SK-N-SH (cell line): ENCODE measurements at places on chromosomes 11 and 22. TPM values are rescaled to one million over a fixed set of nuclear protein-coding genes. Genes with fewer than 3 reads are reported as not detected.

CRY2 gene
- polyA plus RNA-seq: 6.7 and 9.1 TPM in 2 replicates

DNA sequence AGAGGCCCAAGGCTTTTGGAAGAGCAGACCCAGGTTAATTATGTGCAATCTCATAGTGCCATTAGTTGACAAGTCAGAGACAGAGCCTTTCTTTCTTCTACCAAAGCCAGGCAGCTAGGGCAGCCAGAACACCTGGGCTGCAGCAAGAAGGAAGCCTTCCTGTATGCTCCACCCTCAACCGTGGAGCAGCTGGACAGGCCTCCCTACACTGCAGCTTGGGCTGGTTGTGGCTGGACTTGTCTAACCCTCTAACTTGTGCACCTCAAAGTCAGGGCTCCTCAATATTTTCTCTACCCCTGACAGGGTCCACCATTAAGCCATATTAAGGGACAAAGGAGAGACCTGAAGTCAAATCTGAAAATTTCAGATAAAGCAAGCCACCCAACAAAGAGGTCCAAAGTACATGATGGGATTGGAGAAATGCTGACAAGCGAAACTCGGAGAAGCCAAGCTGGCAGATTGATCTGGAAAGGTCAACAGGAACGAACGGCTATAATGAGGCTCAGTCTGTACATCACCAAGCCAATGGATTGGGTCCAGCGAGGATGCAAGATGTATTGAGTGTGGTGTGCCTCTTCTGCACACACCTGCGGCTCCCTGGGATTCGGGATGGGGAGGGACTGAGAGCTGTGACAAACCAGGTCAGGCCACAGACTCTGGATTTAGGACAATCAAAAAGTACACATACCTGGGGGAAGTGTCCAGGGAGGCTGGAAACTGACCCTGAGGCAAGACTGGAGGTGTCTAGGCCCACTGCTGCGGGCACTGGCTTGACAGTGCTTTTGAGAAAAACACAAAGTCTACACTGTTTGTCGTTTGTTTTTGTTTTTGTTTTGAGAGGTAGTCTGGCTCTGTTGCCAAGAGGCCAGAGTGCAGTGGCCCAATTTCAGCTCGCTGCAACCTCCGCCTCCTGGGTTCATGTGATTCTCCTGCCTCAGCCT is 11.7 kb upstream of the SLC43A3 start:
- H3K36me3 ChIP-seq: no peaks in the 10 kb centered on the region
- no peak for DNase-seq
- H3K4me3 ChIP-seq: no peak overlapping the region
- H3K27ac ChIP-seq: no peak overlapping the region

DNA sequence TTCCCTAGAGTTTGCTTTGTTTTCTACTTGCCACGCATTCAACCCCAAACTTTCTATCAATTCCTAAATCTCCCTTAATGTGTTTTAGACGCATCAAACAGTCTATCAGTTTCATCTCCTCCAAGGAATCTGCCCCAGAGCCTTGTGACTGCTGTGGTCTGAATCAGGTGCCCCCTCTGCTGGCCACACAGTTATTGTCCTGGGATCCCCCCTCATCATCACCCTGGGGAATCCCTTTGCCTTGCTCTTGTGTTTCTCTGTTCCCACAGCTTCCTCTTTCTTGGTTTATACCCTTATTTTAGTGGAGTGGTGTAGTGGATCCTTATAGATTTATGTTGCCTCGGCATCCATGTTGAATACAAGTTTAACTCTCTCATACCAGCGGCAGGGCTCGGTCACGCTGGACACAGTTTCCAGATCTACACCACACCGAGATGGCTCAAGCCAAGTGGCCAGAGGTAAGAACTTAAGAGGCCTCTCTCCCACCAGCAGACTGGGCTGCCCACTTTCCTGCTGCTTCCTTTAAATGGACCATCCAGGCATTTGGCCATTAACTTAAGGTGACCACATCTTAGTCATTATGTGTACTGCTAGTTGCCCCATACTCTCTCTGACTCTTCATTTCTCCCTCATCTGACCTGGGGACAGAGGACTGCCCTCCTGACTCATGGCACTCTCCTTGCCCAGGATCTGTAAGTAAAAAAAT is 8.2 kb downstream of the UPB1 start:
- no peaks in the 10 kb centered on the region for H3K36me3 ChIP-seq
- H3K27me3 ChIP-seq: no peaks in the 10 kb centered on the region
- no peak overlapping the region for H3K4me3 ChIP-seq
- H3K27ac ChIP-seq: no peak overlapping the region

- H3K27me3 ChIP-seq: peaks cover 4% of the 10 kb centered on the region; the same call in 1 of the 2 replicates
- DNase-seq: peak; percentile 68
- no peak overlapping the region for H3K4me3 ChIP-seq
- H3K36me3 ChIP-seq: no peaks in the 10 kb centered on the region
- no peaks in the 10 kb centered on the region for H3K4me1 ChIP-seq
Observed at GRCh38 chr11:44658506-44658850, 68.3 kb upstream of the TSPAN18 start.

RTN4R gene
- 0.23 and 0.39 TPM in 2 replicates for polyA plus RNA-seq

IGLL1 gene
- polyA plus RNA-seq: not detected in 2 replicates

- peaks cover 7% of the 10 kb centered on the region; the same call in 1 of the 2 replicates for H3K27me3 ChIP-seq
- no peaks in the 10 kb centered on the region for H3K36me3 ChIP-seq
- H3K4me3 ChIP-seq: no peak overlapping the region
- no peak overlapping the region for H3K27ac ChIP-seq
Observed at GRCh38 chr11:93545566-93545965, 2.4 kb upstream of the SMCO4 start.

OR9G4 gene
- not detected in 2 replicates for polyA plus RNA-seq

DNA sequence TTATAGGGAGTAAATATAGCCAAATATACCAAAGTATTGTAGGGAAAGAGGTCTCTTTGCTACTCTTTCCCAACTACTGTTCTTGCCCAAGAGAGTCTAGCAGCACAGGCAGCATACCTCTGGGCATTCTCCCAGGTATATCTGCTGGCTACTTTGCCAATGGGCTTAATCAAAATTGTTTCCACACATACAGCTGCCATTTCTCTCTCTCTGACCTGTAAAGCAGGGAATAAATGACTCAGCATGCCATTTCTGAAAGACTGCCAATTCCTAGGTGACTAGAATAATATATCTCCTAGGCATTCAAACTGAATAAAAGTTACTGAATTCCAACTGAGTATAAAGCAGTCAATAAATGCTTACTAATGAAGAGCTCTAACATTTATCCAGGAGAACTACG is 44.6 kb downstream of the RDX start:
- H3K36me3 ChIP-seq: peaks cover 31% of the 10 kb centered on the region
- DNase-seq: no peak
- H3K4me1 ChIP-seq: peaks cover 2% of the 10 kb centered on the region

APOBEC3B gene
- not detected in 2 replicates for polyA plus RNA-seq

MUC2 gene
- not detected in 2 replicates for polyA plus RNA-seq

GRCh38 chr11:14905104-14906033 is 13.3 kb upstream of the CYP2R1 start:
- no peaks in the 10 kb centered on the region for H3K36me3 ChIP-seq
- peaks cover 3% of the 10 kb centered on the region for H3K4me1 ChIP-seq
- DNase-seq: peak; percentile 27
- no peaks in the 10 kb centered on the region; the same call in 1 of the 2 replicates for H3K27me3 ChIP-seq

DNA sequence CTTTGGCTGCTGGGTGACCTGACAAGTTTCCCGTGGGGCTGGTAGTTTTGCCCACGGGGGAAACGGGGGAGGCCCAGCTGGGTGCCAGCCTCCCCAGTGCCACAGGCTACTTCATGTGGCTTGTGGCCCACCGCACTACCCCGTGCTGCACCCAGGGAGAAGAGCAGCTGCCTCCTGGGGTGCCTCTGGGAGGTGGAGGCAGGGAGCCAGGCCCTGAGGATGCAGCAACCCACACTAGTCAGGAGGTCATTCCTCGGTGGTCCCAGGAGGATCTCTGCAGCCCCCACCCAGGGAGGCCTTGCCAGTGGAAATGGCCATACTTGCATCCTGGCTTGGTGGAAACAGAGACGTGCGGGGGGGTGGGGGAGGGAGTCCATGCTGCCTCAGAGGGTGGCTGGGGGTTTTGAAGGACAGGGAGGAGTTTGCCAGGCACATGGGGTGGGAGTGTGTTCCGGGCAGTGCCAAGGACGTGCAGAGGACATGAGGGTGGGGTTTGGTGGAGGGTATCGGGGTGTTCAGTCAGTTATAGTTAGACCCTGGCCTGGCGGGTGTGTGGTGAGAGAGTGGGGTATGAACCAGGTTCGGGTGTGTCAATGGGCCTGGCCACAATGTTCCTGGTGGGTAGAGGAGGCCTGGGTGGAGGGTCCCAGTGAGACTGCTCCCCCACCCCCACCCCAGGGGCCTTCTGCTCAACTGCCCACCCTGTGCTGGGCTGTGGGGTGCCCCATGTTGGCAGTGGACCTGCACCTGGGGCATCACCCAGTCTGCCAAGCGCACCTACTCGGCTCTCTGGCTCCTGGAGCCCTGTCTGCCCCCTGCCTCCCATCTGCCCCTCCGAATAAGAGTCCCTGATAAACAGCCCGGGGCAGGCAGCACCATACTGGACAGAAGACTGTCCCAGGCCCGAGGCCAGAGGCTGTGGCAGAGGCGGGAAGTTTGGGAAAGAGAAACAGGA is 3.8 kb downstream of the PIM3 start:
- peaks cover 5% of the 10 kb centered on the region for H3K36me3 ChIP-seq
- H3K4me1 ChIP-seq: peaks cover 41% of the 10 kb centered on the region; the same call in 1 of the 2 replicates
- H3K27me3 ChIP-seq: no peaks in the 10 kb centered on the region
- no peak overlapping the region for H3K4me3 ChIP-seq
- no peak overlapping the region for H3K27ac ChIP-seq

DNA sequence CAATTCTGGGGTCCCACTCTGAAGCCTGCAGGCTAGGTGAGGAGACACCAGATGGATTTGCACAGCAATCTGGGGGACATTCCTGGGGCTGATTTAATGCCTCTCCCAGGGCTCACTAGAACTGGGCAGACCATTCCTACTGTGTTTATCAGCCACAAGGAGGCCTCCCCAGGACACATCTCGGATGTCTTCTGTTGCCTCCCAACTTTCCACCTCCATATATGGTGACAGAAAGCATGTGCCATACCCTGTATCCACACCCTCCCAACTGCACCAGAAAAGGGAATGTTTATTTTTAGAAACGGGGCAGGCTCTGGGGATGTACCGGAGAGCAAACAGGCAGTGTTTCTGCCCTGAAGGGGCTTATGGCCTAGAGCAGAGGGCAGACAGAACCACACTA is 181.8 kb downstream of the CSNK2A3 start:
- no peaks in the 10 kb centered on the region for H3K36me3 ChIP-seq
- H3K4me3 ChIP-seq: no peak overlapping the region
- no peak for DNase-seq
- no peaks in the 10 kb centered on the region; the same call in 1 of the 2 replicates for H3K27me3 ChIP-seq
- no peaks in the 10 kb centered on the region for H3K4me1 ChIP-seq

DNA sequence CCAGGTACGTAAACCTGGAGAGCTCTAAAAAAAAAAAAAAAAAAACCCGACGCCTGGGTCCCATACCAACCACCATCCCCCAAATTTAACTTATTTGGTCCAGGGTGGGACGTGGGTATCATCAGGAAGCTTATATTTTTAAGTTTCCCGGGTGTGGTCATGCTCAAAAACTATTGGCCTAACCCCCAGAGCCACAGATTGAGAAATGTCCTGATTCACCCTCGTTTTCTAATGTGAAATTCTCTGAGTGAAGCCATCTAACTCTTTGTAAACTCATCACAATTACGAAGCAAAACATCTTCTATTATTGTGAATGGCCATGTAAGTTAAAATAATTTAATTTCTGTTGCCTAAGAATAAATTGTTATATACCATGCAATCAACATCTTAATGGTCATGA is 29.6 kb downstream of the PAK1 start:
- H3K4me1 ChIP-seq: no peaks in the 10 kb centered on the region
- no peak for DNase-seq
- H3K27me3 ChIP-seq: no peaks in the 10 kb centered on the region

GRCh38 chr11:78733031-78733430 is 158.4 kb upstream of the NARS2 start:
- no peaks in the 10 kb centered on the region for H3K27me3 ChIP-seq
- peak overlapping the region; percentile 94 for H3K27ac ChIP-seq
- no peak overlapping the region for H3K4me3 ChIP-seq
- H3K4me1 ChIP-seq: no peaks in the 10 kb centered on the region

DEFB131B gene
- polyA plus RNA-seq: not detected in 2 replicates

- H3K27me3 ChIP-seq: no peaks in the 10 kb centered on the region
- no peak for DNase-seq
- no peak overlapping the region for H3K27ac ChIP-seq
- H3K36me3 ChIP-seq: no peaks in the 10 kb centered on the region; the same call in 1 of the 2 replicates
- peaks cover 15% of the 10 kb centered on the region; the same call in 1 of the 2 replicates for H3K4me1 ChIP-seq
Observed at GRCh38 chr22:20037419-20037818, 16.5 kb downstream of the TANGO2 start.

DNA sequence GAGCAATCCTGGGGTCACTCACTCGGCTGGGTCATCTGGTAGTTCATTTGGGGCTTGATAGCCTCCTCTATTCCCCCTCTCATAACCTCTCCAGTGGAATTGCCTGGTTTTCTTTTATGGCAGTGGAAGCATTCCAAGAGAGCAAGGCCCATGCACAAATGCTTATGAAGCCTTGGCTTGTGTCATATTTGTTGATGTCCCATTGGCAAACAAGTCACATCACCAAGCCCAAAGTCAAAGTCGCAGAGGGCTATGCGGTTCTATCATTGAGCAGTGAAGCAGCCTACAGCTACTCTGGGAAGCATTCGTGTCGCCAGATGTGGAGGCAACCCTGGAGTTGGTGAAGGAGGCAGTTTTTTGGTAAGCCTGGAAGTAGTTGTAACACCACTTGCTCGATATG is 12.3 kb downstream of the KCTD14 start:
- no peaks in the 10 kb centered on the region for H3K36me3 ChIP-seq
- H3K4me1 ChIP-seq: no peaks in the 10 kb centered on the region
- H3K27ac ChIP-seq: no peak overlapping the region

MN1 gene
- polyA plus RNA-seq: 0.11 and 0.20 TPM in 2 replicates

C22orf31 gene
- polyA plus RNA-seq: not detected in 2 replicates

DNA sequence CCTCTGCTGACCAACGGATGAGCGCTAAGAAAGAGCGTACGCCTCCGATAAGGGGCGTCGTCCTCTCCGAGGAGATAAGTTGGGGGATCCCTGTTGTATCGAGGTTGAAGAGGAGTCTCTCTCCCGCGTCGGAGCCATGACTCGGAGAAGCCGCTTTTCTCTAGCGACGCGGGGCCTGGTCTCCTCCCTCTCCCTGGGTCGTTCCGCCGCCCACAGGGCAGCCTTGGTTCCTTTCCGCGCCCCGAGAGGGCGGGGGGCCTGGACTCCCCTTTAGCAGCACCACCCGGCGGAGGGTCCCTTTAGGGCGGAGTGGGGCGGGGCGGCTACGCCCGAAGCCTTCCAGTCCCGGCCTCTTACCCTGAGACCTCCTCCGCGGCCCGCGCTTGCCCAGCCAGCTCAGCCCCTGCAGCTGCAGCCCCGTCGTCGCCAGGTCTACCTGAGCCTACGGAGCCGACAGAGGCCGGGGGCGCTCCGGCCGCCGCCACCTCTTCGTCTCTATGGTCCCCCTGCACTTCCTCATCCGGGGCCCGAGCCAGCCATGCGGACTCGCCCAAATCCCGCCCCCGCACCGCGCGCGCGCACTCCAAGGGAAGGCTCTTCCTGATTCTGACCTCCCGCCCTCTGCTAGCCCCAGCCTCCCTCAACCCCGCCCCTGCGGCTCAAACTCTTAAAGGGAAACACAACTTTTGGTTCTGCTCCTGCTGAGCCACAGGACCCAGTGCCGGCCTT is at the start of gene PRR14L:
TSS of gene PRR14L (minus strand) at position 497 of the 729 bp plus-strand sequence. CDS start 11,272 bp downstream, outside the sequence.
- peaks cover 31% of the 10 kb centered on the region for H3K4me1 ChIP-seq
- H3K4me3 ChIP-seq: peak within 1 kb of the TSS; percentile 84
- H3K27me3 ChIP-seq: no peaks in the 10 kb centered on the region
- H3K27ac ChIP-seq: peak within 1 kb of the TSS; percentile 86
- DNase-seq: peak; percentile 96
- peaks cover 5% of the 10 kb centered on the region for H3K36me3 ChIP-seq
